ENCODE measurements at places on chromosomes 7 and 10.

- no peak for DNase-seq
Measured at GRCh38 chr7:92674379-92674778, 84.2 kb upstream of the FAM133B start.

DNA sequence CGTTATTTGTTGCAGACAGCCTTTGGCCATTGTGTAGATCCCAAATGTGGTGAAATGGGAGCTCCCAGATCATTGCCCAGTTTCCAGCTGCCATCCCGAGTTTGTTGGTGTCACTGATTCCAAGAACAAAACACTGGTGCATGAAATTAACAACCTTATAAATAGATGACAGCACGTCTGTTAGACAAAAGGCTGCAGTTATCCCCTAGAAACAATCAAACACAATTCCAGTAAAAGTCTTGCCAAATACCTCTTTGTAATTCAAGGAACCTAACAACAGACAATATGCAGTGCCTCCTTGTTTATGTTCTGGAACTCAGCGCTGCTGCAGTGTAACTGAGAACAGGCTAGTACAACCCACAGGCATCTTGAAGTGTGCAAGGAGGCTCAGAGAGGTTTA, 404.5 kb downstream of the PAXIP1 start:
- DNase-seq, result no peak

- no peak for DNase-seq
Measured at GRCh38 chr10:5888351-5888750, 1.3 kb downstream of the ANKRD16 start.

DNA sequence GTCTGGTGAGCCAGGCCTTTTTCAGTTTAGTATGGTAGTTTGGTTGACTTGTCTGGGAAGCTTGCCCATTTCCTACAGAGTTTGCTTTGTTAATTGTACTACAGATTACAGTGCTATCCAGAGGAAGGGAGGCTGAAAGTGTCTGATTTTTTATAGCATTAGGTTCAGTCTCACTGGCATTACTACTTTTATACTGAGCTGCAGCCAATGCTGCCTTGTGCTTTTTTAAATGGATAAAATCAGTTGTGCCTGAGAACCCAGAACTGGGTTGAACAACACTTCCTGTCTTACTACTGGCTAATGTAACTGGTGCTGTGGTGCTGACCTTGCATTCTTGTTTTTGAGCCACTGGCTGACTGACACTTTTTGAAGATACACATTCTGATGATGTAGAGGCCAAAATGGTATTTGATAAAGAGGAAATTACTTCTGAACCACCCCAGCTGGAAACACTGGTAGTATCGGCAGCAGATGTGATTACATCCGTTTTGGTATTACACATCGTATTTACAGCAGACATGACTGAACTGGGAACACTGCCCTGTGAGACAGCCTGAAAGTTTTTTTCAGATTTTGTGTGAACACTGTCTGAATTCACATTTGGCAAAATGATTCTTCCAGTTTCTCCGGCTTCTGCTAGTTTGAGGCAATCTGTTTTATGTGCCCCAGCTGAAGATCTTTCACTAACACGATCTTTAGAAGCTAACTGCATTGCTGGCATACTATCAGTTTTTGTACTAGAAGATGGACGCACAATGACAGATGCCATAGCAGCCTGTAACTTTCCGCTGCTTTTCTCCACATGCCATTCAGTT, 74.1 kb downstream of the NRBF2 start:
- DNase-seq, result no peak

DNA sequence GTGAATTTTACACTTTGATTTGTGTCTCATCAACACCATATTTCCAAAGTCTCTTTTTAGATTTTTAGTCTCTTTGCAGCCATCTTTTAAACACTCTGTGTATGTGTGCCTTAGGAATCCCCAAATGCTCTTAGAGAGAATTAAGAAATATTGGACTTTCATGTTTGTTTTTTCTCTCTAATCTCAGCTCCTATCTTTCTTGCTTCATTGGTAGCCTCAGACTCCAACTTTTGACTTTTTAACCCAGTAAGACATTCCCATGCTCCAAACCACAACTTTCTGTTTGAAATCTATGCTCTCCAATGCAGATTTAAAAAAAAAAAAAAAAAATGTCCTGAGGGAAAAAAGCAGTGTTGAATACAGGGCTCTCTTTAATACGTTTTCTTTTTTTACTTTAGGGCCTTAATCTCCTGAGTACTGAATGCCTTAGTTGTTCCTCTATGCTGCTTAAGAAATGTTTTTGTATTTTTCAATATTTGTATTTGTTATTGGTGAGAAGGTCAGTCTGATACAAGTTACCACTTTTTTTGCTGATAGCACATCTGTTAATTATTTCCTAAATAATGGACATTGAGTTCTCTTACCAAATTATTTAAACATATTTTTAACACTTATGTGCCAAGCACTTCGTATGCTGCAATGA, 489.9 kb downstream of the NXPH1 start:
- no peak for DNase-seq
